Osteoblast (primary cell): ENCODE measurements at places on chromosomes 2 and 18. TPM values are rescaled to one million over a fixed set of nuclear protein-coding genes. Genes with fewer than 3 reads are reported as not detected.

Gene TBR1
- total RNA-seq, result under 0.01 TPM in 1 of 2 replicates, not detected in the other

Gene PSME4
- total RNA-seq, result 58.0 and 61.9 TPM in 2 replicates

Gene FAM124B
- total RNA-seq, result not detected in 2 replicates

Gene IL1A
- total RNA-seq, result not detected in 2 replicates
